ENCODE measurements at places on chromosomes 3 and 15. TPM values are rescaled to one million over a fixed set of nuclear protein-coding genes. Genes with fewer than 3 reads are reported as not detected.

IRAK2 gene
- 8.5 TPM for total RNA-seq

SAMMSON gene
- not detected for total RNA-seq

EXD1 gene
- total RNA-seq: not detected

LDHAL6B gene
- not detected for total RNA-seq

ATP2B2 gene
- 0.18 TPM for total RNA-seq

PCYT1A gene
- 46.6 TPM for total RNA-seq

GUCA1C gene
- not detected for total RNA-seq

DNA sequence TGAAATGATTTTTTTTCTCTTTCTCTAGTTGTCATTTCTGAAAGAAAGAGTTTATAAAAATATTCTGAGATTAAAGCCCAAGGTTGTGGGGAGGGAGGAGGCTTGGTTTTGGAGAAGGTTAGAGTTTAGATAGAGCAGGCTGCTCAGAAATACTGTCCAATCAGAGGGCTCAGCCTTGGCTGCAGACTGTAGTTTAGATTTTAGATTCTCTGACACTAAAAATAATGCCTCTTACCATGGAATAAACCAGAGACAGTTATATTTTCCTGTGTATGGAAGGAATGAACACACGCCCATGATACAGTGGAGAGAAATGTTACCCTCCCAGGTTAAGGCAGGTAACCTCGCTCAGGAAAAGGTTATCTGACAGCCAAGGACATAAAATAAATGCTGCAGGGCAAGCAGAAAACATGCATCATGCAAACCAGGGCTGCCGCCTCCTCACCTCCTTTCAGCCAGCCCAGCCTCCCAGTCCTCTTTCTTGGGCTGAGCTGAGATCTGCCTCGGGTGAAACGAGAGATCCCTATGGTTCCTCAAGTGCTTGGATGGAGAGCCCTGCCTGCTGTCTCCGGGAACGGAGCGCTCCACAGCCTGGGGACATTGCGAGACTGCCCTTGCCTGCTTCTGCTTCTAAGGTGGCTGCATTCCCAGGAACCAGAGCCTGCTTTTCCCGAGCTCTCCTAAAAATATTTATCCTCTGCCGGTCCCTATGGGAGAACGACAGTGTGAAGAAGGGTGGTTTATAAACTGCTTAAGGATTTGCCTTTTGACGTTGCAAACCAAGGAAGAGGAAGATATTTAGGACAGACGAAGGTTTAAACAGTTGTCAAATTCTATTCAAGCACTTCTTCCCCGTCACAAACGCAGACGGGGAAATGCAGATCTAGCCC is 848 bp downstream of the NCEH1 start:
- peak; percentile 47 for DNase-seq

DNA sequence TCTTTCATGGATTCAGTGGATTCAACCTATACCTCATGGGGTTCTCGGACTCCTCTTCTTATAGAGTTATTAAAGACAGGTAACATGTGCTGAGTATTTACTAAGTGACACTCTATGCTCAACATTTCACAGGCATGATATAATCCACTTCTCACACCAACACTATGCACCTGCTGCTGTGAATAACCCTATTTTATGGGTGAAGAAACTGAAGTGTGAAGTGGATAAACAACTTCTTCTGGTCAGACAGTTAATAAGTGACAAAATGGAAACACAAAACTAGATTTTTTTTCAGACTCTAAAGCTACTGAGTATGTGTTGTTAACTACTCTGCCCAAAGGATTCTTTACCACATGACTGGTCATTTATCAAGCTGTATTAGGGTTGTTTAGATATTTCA is 403.5 kb downstream of the DIPK2A start:
- DNase-seq: no peak

DNA sequence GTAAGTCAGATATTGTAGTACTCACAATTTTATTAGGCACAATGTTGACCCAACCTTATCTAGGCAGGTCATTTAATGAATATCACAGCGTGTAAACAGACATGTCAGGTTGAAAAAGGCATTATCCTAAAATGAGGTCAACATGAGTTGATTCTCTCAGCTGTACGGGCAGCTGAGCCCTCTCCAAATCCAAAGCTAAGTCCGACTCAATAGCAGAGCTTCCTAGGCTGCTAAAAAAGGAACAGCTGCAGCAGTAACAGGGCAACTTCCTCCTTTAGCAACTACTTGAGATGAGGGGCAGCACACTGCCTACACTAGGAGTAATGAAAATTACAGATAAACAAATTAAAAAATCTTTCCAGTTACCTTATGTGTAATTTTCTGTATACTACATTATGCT is 189.2 kb downstream of the CADM2 start:
- DNase-seq: no peak

GRCh38 chr3:114800272-114801031 is 346.6 kb downstream of the ZBTB20 start:
- DNase-seq: no peak

GRCh38 chr3:12707449-12707848 is 43.5 kb upstream of the RAF1 start:
- DNase-seq: no peak

- DNase-seq: no peak
Measured at GRCh38 chr3:124509884-124510283, 220.4 kb upstream of the UMPS start.

DNA sequence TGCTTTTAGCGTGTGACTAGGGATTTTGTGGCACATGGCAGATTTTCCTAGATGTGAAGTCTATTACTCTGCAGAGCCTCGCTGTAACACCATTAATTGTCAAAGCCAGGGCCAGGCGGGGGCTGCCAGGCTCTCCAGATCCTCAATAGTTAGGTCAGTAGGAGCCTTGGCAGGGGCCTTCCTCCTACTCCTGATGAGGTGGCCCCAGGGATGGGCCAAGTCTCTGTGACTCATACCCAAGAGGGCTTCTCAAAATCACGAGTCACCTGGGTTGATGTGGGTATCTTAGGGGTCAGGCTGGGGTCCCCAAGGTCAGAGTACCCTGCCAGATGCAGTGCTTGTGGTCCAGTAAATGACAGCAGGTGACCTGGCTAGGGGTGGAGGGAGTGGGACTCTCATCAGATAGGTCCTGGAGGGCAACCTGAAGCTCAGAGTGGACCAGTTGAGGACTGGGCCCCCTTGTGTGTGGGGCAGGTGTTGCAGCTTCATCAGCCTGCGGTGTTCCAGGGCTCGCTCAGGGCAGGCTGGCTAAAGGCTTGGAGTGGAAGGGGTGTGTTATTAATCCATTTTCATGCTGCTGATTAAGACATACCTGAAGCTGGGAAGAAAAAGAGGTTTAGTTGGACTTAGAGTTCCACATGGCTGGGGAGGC is 88.5 kb upstream of the MYZAP start:
- no peak for DNase-seq

- DNase-seq: no peak
Measured at GRCh38 chr3:151142929-151143328, 57.5 kb downstream of the MED12L start.

DNA sequence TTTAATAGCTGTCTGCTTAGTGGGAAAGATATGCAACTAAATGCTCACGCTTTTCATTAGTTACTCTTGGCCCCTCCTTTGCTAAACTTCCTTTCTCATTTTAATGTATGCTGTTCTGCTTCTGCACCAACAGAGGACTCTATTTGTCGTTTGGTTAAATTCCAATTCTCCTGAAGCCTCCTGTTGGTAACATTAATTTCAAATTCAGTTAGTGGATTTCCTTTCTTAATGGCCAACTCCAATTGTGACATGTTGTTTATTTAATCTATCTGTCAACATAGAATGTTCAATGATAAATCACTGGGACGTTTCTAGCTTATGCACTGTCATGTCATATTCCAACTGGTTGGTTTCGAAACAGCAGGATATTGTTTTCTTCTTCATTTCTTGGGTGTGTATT is 467.4 kb upstream of the BCHE start:
- no peak for DNase-seq

DNA sequence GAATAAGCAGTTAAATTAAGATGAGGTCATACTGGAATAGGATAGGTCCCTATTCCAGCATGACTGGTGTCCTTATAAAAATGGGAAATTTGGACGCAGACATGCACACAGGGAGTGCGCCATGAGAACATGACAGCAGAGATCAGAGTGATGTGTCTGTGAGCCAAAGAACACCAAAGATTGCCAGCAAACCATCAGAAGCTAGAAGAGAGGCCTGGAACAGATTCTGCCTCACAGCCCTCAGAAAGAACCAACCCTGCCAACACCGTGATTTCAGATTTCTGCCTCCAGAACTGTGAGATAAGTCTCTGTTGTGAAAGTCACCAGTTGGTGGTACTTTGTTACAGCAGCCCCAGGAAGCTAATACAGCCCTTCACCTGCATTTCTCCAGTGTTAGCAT is 34.7 kb downstream of the EPHB1 start:
- no peak for DNase-seq

DNA sequence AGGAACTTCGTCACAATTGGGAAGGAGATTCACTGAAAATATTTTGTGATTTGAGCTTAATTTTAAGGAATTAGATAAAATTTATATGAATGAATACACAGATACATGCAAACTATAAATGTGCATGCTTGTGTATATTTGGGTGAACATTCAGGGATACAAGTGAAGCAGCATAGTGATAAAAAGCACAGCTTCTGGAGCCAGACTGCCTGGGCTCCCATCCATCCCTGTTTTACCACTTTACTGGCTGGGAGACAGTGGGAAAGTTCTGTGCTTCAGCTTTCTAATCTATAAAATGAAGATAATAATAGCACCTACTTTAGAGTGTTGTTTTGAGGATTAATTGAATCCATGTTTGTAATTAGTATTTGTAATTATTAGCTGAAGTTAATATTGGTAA is 8.1 kb upstream of the EPHA6 start:
- no peak for DNase-seq

DNA sequence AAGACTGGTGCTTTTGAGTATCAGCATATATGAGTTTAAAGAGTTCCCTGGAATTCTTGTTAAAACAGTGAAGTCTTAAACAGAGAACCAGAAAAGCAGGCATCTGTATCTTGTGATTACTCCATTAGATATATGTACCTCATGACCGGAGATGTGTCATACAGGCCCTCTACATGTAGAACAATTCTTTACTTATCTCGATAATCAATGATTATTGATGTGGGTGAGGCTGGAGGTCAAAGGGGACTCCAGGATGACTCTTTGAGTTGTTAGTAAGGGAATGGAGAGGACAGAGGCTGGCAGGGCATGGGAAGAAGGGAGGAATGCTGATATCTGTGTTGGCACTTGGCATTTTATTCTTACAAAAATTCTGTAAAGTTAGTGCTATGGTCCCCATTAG is 155.7 kb downstream of the GAP43 start:
- DNase-seq: no peak

DNA sequence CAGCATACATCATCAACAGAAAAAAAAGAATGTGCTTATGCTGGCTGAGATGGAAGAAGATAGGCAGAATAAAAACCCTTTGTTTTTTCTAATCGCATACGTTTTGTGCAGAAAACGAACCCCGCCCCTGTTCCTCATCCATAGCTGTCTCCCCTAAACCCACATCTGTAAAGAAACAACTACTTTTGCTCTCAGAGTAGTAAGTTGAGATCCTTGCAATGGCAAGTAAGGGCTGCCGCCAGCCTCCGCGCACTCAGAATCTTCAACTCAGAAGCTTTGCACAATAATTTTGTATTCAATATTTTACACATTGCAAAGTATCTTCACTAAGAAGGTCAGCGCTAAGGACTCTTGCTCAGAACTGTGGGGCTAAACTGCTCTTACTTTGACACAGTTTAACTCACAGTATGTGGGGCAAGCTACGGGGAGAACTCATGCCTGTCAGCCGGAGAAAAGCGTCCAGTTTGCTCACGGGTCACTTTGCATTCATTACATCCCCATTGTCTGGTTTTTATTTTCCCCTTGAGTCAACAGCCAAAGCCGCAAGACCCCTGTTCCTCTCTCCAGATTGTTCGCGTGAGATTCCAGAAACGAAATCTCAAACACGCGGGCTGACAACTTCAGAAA is 1.0 kb downstream of the LYSMD4 start:
- no peak for DNase-seq

DNA sequence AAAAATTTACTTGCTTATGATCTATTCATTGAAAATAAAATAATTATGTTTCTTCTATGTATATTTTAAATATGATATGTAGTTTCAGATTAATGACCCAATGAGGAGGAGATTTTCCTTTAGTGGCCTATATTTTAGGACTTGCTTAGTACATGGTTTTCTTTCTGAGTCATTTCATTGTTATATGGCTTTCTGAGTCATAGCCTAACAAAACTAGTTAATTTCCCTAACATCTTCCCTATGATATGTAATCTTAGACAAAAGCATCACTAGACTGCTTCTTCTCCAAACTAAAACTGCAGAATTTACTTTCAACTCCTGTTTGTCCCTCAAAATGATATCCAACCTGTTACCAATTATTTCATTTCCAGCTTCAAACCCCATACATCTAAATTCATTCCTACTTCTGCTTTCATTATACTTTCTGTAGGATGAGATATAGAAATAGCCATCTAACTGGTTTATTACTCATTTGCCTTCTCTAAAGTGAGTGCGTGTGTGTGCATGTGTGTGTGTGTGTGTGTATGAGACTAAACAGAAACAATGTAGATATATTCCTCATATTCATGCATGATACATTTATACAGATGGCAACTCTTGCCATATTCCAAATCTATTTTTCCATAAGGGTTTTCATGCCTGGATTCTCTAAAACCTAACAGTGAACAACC is 915.0 kb upstream of the GBE1 start:
- no peak for DNase-seq

GRCh38 chr3:54819946-54820345 is 107.9 kb downstream of the LRTM1 start:
- DNase-seq: no peak
